Activated T-helper 1 cell treated with anti-CD3 and anti-CD28 coated beads, Interleukin-2, amount 50 U/mL, for 16 hours (primary cell): ENCODE measurements at places on chromosomes 1 and 21.

GRCh38 chr1:181175356-181175910, 86.9 kb downstream of the IER5 start:
- no peak for DNase-seq

DNA sequence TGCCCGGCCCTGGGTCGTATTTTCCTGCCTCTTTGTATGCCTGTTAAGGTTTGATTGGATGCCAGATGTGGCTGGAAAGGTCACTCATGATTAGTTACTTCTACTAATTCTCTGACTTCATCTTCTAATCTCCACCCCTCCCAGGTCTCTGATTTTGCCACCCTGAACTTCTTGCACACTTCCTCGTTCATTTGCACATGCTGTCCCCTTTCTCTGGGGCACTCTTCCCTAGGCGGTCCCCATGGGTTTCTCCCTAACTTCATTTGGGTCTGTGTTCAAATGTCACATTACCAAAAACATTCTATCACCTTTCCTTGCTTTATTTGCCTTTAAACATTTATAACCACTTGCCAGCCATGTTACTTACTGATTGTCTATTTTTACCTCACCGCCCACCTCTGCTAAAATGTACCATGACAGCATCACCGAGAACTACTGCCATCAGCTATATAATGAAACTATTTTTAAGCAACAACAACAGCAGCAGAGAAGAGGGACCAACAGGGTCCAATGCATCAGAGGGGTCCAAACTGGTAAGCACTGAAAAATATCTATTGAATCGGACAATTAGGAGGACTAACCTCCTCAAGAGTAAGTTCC, 45.8 kb upstream of the FMOD start:
- no peak for DNase-seq

GRCh38 chr1:28860332-28861073, 48.5 kb downstream of the OPRD1 start:
- DNase-seq: no peak

DNA sequence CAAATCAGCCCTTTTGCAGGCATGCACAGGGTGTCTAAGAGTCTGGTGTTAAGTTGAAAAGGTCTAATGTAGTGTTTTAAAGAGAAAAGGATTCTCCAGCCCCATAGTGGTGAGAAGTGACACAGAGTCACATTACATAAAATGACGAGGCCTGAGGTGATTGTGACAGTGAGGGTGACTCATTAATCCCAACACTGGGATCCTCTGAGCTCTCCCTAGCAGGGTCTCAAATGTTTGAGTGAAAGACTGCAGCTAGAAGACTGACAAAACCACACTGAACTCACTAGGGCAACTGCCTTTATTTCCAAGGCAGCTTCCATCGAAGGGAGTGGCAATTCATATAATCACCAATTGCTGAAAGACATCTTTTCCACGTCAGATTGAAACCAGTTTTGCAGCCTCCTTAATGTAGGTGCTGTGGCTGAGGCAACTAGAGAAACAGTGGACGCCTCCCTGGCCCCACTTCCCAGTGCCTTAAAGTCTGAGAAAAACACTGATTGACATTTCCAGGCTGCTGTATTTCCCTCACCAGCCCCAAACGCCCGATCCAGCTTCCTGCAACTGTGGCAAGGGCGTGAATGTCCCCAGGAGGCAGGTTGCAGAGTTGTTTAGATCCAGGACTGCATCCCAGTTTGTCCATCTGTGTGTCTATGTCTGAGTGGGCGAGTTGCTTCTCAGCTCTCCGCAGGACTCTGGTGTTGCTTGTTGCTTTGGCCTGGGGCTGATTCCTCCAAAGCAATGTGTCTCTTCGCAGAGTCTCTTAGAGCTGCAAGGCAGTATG, 81.4 kb downstream of the RUNX1 start:
- DNase-seq: no peak

GRCh38 chr1:200233393-200233792, 176.4 kb downstream of the ZNF281 start:
- no peak for DNase-seq

GRCh38 chr1:116228511-116228910, 117.3 kb downstream of the MAB21L3 start:
- DNase-seq: no peak

GRCh38 chr1:90616395-90616794, 100.7 kb downstream of the BARHL2 start:
- DNase-seq: no peak

DNA sequence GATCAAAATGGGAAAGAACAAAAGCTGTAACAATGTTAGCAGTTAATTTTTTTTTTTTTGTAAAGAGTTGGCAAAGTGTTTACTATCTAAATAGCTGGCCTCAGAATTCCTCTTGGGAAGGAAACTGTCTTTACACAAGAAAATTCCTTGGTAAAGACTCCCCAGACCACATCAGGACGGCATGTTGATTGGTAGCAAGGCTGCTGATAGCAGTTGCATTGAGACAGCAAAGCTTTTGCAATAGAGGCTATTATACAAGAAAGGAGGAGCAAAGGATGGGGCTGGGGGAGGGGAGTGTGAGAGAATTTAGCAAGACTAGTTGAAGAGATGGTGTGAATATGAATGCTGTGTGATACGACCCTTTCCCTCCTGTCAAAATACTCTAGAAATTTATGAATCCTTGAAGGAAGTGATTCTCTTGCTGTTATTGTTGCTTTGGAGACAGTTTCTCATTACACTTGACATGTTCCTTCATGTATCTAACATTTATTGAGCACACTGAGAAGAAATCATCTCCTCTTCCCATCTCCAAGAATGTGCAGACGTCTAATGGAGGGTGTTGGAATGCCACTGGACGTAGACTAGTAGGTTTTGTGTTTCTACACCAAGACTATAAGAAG, 355.6 kb downstream of the SIPA1L2 start:
- no peak for DNase-seq

GRCh38 chr1:186839041-186839400, 10.3 kb downstream of the PLA2G4A start:
- DNase-seq: no peak

GRCh38 chr1:76627901-76628300, 239.4 kb upstream of the ST6GALNAC5 start:
- no peak for DNase-seq

GRCh38 chr1:9996624-9997582, at the start of gene RBP7:
TSS of gene RBP7 (plus strand) at chr1:9997228. CDS start at chr1:9997259, 31 bp downstream.
- DNase-seq: no peak

- no peak for DNase-seq
Measured at GRCh38 chr21:34970167-34970500, 79.0 kb downstream of the RUNX1 start.

DNA sequence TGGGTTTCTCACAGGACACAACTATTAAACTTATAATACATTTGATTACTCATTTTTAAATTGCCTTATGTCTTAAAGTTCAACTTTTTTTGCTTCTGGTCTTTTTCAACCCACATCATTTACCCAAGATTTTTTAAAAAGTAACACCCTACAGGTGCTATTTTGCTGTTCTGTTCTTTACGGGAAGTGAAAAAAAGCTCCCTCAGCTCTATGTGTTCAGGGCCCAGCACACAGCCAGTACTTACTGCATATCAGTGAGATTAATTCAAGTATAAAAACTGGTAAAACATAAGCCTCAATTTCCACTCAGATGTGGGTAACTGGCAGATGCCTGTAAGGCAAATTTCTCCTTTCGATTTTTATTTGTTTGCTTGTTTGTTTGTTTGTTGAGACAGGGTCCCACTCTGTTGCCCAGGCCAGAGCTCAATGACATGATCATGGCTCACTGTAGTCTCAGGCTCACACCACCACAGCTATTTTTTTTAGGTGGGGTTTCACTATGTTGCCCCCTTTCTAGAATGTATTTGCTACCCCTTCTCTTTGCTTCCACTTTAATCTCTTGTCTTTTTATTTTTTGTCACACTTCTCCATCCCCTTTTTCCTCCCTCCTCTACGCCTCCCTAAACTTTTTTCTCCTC, 20.3 kb downstream of the RNASEL start:
- DNase-seq: no peak

- no peak for DNase-seq
Measured at GRCh38 chr1:39086386-39086785, 60.2 kb downstream of the NDUFS5 start.

DNA sequence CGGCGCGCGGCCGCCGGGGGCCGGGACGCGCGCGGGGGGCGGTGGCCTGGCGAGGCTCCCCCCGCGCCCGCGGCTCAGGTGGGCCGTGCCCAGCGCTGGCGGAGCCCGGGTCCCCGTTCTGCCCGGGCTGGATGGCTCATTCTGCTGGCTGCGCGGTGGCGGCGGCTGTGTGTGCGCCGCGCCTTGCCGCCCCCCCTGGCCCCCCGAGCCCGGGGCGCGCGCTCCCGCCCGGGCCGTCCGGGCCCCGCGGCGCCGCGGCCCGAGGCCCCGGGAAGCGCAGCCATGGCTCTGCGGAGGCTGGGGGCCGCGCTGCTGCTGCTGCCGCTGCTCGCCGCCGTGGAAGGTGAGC, at the start of gene EPHB2:
Gene EPHB2 (plus strand): TSS at position 139 of the 349 bp plus-strand sequence. CDS start 144 bp downstream, at position 283.
- DNase-seq: no peak

- DNase-seq: no peak
Measured at GRCh38 chr1:33902486-33903209, 38.8 kb downstream of the HMGB4 start.

GRCh38 chr1:56472860-56473259, 106.5 kb downstream of the PLPP3 start:
- no peak for DNase-seq

- DNase-seq: no peak
Measured at GRCh38 chr1:31417148-31417547, 4.1 kb downstream of the SERINC2 start.

GRCh38 chr1:201348211-201348566, 29.3 kb downstream of the TNNT2 start:
- DNase-seq: no peak
